ENCODE measurements at places on chromosomes 16 and 17.

DNA sequence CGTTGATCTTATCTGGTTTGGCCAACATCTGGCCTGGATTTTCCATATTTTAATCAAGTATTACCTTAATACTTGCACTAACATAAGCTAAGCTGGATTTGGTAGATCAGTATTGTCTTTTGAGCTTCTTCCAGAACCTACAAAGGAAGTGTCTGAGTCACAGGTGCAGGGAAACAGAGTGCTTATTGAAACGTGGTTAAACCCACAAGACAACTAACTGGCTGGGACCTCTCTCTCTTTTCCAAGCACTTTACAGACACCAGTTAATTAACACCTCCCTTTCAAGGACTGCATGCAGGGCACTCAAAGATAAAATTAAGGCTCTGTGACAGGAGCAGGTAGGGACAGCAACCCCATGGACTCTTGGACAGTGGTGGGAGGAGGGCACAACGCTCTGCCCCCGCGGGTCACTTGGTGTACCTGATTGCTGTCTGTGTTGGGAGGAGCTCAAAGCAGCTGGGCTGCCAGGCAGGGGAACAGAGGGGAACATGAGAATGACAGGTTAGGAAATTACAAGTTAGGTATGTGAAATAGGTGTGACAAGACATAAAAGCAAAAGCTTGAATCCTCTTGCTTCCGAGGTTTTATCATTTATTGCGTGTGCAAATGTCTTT is 133.7 kb upstream of the MON1B start:
- no peak for DNase-seq

DNA sequence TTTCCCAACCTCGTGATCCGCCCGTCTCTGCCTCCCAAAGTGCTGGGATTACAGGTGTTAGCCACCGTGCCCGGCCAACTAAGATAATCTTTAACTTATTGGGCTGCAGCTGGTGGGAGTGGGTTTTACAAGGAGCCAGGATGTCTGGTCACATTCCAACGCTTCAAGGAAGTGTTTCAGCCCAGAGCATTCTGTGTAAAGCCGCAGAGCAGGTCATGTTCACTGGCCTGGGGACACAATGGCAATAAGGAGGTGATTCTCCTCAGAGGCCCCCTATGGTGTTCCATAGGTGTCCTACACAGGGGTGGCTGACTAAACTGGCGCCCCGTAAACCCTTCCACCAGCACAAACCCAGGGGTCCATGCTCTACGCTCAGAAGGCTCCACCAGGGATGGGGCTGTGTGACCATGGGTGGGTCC is 1.2 kb downstream of the QPRT start:
- DNase-seq, result no peak

DNA sequence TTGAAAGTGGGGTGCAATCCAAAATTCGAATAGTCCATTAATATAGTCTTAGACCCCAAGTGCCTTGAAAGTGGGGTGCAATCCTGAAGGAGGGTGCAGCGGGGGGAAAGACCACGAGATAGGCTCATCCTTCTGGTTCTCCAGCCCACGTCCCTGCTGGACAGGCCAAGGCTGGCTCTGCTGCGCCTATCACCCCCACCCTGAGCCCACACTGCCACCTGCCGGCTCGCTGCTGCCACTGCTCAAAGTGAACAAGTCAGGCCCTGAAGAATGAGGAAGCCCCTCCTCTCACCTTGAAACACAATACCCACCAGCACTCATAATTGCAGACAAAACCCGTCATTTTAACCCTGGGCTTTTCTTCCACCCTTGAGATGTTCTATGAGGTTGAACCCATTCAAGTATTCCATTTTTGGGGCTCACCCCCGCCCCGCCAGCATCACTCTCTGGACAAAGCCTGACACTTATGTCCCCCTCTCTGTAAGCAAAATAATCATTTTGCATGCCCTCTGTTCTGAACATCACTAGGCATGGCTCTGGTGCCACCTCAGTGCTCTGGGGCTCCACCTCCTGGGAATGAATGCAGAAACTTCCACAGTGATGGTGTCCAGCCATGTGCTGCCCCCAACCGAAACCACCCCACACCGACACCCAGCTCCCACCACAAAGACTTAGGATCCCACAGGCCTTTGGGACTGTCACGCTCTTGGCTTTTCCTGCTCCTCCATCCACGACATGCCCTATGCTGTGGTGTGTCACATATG is 56.8 kb downstream of the BEAN1 start:
- DNase-seq, result peak; percentile 83

- no peak for DNase-seq
Measured at GRCh38 chr16:87844120-87844733, 25.1 kb downstream of the SLC7A5 start.

DNA sequence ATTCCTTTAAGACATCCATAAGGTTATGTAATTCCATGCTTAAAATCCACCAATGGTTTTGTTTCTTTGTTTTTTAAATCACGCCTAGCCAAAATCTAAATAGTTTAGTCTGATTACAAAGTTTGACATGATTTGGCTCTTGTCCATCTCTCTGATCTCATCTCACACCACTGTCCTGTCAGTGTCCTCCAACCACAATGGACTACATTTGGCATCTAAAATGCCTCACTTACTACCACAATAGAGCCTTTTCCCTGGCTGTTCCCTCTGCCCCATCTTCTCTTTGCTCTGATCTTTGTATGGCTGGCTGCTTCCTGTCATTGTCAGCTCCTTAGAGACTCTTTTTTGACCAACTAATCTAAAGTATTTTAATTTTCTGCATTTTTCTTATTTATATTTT is 157.2 kb downstream of the MYO1D start:
- DNase-seq, result no peak

GRCh38 chr16:11218604-11218962 is 37.4 kb downstream of the SOCS1 start:
- DNase-seq, result peak; percentile 44

DNA sequence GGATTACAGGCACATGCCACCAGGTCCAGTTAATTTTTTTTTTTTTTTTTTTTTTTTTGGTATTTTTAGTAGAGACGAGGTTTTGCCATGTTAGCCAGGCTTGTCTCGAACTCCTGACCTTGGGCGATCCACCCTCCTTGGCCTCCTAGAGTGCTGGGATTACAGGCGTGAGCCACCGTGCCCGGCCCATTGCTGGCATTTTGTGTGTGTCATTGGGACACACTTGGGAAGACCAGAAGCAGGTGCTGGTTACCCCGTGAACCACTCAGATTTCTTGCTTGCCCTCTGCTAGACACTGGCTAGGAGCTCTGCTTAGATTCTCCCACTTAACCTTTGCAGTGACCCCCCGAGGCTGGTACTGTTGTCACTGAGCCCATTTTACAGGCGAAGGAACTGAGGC is 229.3 kb downstream of the IRF8 start:
- DNase-seq, result no peak

GRCh38 chr17:2952174-2952845 is 111.1 kb downstream of the OR1D5 start:
- DNase-seq, result no peak

GRCh38 chr16:80047842-80048241 is 447.3 kb upstream of the MAF start:
- no peak for DNase-seq

GRCh38 chr16:73306901-73307413 is 259.0 kb upstream of the ZFHX3 start:
- DNase-seq, result no peak

DNA sequence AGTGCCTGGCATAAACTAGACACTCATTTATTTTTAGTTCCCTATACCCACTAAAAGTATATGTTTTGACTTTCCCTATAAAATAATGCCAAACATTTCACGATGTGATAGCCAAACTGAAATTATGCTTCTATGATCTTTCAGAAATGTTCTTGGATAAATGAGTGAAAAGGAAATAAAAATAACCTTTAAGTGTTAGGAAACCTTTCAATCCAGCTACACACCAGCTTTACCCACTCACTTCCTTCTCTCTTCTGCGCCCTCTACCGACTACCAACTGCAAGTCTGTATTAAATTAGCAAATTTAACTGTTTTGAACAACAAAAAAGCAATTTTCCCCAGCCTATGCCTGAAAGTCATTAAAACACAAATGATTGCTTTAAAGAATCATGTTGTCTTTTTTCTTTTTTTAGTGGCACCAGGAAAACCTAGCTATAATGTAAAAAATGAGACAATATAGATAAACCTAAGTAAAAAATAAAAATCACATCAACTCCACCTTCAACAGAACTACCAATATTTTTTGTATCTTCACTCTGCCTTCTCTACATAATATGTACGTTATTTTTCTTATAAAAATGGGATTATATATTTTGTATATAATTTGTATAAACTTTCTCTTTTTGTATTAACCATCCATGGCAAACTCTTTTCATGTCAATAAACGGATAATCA is 13.2 kb upstream of the TMEM100 start:
- DNase-seq, result peak; percentile 63

DNA sequence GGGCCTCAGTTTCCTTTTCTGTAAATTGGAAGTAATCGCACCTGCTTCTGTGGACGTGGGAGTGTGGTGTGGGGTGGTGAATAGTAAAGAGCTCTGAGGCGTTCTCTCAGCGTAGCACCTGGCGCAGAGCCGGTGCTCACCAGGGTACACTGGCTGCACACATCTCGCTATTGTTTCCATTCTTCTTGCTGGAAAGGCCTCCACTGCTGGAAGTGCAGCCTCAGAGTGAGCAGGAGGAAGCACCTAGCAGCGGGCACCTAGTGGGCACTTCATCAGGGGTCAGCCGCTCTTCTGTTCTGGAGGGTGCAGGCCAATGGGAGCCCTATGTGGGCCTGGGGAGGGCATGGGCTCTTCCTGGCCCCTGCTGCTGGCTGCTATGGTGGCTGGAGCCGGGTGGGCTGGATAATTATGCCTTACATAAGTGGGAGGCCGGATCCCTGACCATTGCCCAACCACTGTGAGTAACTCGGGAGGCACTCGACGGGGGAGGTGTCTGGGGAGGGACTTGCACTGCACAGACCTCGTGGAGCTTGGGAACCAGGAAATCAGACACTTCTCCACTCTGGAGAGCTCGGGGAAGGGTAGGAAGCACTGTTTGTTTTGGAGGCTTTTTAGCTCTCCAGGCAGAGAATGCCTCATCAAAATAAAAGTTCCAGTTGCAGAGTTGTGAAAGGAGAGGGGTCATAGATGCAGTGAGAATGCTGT is 1.7 kb downstream of the MAP2K3 start:
- DNase-seq, result peak; percentile 96

GRCh38 chr17:7947651-7948050 is 15.6 kb downstream of the CNTROB start:
- DNase-seq, result no peak

- DNase-seq, result no peak
Measured at GRCh38 chr16:88023786-88024185, 72.6 kb downstream of the BANP start.

DNA sequence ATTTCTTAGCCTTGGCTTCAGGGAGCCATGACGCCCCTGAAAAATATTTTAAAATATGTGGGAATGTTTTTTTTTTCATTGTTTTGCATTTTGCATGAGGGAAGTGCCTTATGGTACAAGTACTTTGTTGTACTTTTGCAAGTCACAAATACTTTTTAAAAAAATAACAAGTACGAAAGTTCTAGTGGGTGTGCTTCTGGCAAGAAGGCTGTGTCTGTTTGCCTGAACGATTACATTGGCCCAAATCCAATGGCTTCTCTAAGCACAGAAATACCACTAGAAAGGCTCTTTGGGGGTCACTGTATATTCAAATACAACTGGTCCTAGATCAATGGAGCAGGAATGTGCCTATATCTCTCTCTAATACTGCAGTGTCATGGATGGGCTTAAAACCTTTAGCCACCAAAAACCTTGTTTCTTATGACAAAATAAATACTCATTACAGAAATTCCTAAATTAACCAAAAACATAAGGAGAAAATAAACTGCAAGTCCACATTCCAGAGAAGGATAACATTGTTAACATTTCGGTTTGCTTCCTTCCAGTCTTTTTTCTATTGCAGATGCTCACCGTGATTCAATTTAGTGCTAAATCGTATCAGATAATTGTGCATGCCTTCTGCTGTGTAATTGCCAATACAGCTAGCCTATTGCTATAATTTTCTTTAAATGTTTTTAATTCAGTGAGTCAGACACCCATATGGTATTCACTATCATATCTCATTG is 97.4 kb downstream of the VAT1L start:
- DNase-seq, result no peak

- DNase-seq, result peak; percentile 34
Measured at GRCh38 chr16:80804056-80804525, 307 bp downstream of the CDYL2 start.

DNA sequence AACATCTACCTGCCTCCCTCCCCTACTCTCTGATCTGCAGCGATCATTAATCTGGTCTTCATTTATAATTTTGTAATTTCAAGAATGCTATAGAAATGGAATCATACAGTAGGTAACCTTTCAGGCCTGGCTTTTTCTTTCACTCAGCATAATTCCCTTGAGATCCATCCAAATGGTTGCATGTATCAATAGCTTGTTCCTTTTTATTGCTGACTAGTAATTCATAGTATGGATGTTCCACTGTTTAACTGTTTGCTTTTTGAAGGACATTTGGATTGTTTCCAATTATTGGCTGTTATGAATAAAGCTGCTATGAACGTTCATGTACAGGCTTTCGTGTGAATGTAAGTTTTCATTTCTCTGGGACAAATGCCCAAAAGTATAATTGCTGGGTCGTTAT is 125.2 kb downstream of the USP31 start:
- no peak for DNase-seq

DNA sequence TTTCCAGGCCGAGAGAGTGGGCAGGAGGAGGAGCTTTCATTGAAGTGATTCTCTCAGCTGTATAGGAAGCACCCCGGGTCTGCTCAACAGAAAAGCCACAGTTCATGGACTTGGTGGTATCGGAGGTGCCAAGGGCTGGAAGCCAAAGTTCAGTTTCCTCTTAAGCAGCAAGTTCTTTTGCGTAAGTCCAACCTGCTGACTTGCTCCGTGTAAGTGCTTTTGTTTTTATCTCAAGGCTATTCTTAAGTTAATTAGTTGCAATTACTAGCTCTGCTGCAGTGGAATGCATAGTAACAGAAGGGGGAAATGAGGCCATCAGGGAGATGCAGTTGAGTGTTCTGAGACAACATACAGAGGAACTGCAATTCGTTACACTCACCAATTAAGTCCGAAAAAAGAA is 44.6 kb downstream of the SMIM36 start:
- DNase-seq, result no peak

GRCh38 chr16:2486645-2487516 is 12.0 kb downstream of the TBC1D24 start:
- DNase-seq, result peak; percentile 31

GRCh38 chr17:76383546-76384221 is 725 bp upstream of the SPHK1 start:
- peak; percentile 74 for DNase-seq

DNA sequence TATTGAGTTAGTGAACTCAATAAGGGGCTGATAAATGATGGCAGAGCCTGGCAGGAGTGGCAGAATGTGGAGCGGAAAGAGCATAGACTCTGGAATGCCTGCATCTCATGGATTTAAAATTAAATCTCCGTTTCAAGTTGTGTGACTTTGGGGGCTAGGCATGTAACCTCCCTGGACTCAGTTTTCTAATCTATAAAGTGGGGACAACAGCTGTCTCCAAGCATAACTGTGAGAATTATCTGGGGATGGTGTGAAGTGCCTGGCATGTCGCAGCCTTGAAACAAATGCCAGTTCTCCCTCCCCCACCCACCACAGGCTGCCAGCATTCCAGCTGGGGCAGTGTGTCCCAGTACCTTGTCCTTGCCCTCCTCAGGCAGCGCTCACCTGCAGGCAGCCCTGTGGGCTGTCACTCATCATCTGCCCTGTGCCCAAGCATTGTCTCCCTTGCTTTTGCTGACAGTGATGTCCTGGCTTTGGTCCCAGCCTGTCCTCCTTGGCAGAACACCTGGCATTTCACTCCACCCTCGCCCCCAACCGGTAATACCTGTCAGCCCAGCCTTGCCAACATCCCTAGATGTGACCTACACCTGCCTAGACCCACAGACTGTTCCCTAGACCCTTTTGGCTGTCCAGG is 129.6 kb downstream of the MRM1 start:
- no peak for DNase-seq

GRCh38 chr17:69228576-69228975 is at the start of gene ABCA10:
Gene ABCA10 (minus strand): TSS chr17:69228824. CDS start chr17:69225358, 3,466 bp downstream.
- DNase-seq, result no peak

Measured in NB4 (cell line).